Myocyte (in vitro differentiated cells): ENCODE measurements at places on chromosomes 13 and 19. TPM values are rescaled to one million over a fixed set of nuclear protein-coding genes. Genes with fewer than 3 reads are reported as not detected.
A peak's percentile ranks its signal among the peaks of the same experiment; 100 is the strongest.

Gene BICRA
- total RNA-seq, result 4.7 and 5.6 TPM in 2 replicates

DNA sequence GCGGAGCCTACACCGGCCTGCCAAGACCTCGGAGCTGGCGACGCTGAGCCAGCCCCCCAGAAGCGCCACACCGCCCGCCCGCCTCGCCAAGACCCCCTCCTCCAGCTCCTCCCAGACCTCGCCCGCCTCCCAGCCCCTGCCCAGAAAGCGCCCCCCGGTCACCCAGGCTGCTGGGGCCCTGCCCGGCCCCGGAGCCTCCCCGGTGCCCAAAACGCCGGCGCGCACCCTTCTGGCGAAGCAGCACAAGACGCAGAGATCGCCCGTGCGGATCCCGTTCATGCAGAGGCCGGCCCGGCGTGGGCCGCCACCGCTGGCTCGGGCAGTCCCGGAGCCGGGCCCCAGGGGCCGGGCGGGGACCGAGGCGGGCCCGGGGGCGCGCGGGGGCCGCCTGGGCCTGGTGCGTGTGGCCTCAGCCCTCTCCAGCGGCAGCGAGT, 10.2 kb downstream of the C19orf25 start:
- DNase-seq, result peak; percentile 51

DNA sequence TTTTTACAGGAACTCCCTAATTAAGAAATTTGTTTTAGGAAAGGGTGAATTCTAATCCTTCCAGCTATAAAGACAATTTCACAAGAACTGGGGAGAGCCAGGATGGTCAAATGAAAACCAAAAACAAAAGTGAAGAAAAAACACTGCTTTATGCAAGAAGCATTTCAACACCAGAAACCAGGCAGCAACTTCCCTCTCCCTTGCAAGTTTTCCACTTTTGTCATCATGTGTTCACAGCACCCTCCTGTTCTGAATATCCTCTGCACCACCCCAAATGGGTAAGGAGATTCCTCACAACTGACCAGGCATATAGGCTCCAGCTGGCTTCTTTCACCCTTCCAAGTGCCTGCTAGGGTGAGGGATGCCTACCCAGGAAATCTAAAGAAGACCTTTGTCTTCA, 328.1 kb downstream of the TBC1D4 start:
- no peak for DNase-seq

DNA sequence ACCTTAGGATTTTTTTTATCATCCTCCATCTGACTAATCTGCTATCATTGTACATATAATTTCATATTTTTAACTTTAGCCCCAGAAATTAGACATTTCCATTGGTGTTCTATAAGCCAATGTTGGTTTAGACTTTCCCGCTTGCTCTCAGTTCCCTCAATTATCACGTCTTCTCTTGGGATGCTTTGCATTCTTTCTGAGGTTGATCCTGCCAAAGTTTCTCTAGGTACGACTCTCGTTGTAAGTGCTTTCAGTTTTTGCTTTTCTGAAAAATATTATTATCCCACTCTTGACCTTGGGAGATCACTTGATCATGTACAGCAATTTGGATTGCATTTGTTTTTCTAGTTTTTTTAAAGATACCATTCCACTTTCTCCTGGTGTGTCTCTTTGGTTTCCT, 270.2 kb downstream of the IRS2 start:
- no peak for DNase-seq

DNA sequence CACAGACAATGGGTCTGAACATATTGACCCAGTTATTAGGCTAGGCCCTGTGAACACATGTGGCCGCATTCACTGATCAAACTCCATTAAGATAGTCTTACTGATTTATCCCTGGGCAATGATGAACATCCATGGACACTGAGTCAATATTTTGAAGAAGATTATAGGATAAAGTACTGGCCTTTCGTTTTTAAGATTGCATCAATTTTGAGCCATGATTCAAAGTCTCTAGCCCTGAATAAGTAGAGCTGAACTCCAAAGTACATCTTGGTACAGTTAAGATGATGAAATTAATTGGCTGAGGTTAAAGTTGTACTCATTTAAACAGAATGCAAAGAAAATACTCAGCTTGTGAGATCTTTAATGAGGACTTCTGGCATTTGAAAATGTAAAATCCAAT, 1581.9 kb downstream of the EFNB2 start:
- DNase-seq, result no peak

DNA sequence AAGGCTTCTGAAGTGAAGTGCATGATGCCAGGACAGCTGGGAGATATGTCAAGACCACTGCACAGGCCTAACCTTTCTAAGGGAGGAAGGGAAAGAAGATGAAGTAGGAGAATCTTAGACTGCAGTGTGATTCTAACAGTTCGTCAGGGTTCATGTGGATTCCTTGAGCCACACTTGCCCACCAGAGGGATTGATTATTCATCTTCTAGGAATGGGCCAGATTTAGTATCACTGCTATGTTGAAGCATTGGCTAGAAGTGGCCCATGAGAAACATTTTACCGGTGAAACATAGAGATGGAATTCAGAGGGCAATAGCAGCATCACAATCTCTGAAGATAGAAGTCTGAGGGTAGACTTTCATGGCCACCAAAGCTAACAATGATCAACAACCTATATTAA, 550.8 kb upstream of the SLITRK1 start:
- DNase-seq, result peak; percentile 80

DNA sequence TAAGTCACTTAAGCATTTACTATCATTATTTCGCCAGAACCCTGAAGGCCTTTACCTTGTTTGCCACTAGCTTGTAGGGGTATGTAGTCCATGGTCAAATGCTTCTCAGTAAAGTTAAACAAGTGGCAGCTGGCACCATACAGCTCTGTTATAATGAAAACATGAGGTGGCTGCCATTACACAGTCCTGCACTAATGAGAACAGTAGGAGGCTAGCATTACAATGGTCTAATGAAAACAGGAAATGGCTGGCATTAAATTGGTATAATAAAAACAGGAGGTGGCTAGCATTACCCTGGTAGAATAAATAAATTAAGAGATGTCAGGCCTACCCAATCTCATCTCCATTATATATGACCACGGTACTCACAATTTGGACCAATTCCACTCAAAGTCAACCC, 107.5 kb downstream of the PCDH17 start:
- DNase-seq, result no peak

Gene MRPS31
- 22.1 and 23.4 TPM in 2 replicates for total RNA-seq

DNA sequence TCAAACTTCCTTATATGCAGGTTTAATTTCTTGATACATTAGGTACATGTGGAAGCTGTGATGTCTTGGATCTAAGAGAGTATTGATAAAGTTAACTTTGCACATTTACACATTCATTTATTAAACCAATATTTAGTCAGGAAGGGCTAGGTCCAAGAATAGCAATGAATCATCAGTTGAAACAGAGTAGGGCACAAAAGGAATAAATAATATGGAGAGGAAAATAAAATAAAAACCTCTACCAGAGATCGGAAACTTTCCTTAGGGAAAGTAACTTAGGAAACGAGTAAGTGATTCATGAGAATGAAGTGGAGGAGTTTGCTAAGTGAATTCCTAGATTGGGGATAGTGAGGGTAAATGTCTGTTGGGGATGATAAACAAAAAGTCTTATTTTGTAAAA, 259.4 kb upstream of the DACH1 start:
- DNase-seq, result no peak

- DNase-seq, result no peak
Observed at GRCh38 chr13:35848336-35849255, 282.6 kb downstream of the DCLK1 start.

DNA sequence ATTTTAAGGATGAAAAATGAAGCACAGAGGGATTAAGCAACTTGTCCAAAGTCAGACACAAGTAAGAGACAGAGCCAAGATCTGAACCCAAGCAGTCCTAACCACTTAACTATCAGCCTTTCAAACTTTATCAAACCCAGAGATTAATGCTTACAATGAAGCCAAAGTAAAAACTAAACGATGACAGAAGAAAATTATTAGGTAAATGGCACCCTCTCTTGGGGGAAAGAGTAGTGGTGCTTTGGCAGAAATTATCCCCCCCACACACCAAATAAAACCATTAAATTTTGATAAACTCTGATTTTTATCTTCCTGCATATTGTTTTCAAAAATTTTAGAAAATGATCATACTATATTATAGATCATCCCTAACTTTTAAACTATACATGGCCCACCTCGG, 329.2 kb downstream of the SLC7A1 start:
- no peak for DNase-seq

Gene KIR3DL1
- not detected in 2 replicates for total RNA-seq
